ENCODE measurements at places on chromosomes 11 and 22. TPM values are rescaled to one million over a fixed set of nuclear protein-coding genes. Genes with fewer than 3 reads are reported as not detected.

The KCNK4 gene
- total RNA-seq, result 0.13 TPM

The SAA1 gene
- total RNA-seq, result 233 TPM

The SERPING1 gene
- 266 TPM for total RNA-seq

- no peak for DNase-seq
Observed at GRCh38 chr11:120545813-120546212, 34.3 kb downstream of the GRIK4 start.

DNA sequence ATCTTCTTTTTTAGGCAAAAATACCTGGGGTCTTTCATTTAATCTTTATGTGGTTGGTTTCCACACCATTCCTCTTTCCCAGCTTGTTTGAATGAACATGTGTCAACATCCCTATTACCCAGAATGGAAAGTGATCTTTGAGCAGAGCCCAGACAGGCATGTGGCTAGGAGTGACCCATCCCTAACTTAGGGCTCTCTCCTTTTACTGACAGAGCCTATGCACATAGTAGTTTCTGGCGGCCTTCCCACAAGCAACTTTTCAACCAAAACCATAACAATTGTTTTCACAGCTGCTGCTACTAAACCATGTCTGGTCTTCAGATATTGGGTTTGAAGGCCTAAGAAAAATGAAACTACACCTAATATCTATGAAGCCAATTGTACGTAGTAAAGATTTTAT, 107.5 kb downstream of the TENM4 start:
- DNase-seq, result no peak

DNA sequence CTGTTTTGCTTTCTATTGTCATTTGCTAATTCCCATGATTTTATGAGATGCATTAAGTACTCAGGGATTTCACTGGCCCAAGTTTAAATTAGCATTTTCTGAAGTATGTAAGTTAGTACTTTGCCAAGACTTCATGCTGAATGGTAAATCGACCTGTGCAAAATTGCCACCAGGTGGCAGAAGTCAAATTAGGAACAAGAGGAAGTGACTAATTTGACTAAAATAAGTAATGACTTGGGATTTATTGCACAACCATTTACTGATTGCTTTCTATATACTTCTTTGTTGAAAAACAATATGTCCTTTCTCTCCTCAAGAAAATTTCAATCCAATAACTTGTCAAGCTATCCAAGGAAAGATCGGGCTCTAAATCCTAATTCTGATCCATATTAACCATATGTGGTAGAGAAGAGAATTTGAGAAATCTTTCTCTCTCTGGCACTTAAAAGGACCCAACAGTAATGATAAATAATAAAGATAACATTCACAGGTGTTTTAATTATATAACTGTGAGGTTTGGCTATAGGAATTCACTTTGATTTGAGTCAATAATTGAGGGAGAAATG, 253.7 kb upstream of the CHORDC1 start:
- DNase-seq, result no peak

- no peak for DNase-seq
Observed at GRCh38 chr11:83613767-83614121, 327.6 kb upstream of the CCDC90B start.
